COLO829 (cell line): ENCODE measurements at places on chromosomes 5 and 9.
A peak's percentile ranks its signal among the peaks of the same experiment; 100 is the strongest.

DNA sequence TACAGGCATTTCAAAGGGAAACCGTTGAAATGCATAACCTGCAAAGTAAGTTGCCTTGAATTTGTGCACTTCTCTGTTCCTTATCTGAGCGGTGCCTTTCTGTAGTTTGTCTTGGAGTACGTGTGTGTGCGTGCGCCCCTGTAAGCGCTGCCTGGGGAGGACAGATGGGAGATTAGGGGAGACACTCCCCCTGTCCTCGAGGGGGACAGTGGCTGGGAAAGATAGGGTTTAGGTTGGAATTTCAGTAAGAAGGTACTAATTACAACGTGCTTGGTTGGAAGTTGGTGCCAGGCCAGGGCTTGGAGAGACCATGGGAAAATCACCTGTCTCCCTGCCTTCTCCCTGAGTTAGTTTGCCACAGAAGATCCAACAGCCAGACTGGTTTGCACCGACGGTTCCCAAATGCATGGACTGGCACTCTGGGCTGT, 73.2 kb downstream of the PIK3R1 start:
- no peak for DNase-seq

GRCh38 chr9:127021664-127022363, 100.6 kb downstream of the ANGPTL2 start:
- DNase-seq = no peak

DNA sequence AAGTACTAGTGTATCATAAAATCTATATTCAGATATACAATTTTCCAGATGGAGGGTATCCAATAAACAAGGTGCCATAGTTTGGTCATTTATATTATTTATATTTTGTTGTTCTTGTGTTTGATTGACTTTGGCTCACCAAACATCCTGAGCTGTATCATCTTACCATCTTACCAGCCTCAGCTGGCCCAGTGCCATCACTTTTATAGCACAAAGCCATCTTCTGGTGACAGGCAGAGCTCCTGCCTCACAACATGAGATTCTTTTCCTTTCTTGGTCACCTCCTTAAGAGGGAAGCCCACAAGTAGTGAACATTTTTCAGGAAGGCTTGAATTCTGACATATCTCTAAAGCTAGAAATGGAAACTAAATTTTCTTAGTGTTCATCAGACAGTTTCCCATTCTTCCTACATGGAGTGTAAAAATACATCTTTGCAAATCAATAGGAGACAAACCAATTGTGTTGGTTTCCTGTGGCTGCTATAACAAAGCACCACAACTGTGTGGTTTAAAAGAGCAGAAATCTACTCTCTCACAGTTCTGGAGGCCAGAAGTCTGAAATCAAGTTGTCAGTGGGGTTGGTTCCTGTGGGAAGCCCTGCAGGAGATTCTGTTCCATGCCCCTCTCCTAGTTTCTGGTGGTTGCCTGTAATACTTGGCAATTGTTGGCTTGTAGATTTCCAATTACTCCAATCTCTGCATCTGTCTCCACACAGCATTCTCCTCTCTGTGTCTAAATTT, 341.8 kb downstream of the MAN2A1 start:
- no peak for DNase-seq

DNA sequence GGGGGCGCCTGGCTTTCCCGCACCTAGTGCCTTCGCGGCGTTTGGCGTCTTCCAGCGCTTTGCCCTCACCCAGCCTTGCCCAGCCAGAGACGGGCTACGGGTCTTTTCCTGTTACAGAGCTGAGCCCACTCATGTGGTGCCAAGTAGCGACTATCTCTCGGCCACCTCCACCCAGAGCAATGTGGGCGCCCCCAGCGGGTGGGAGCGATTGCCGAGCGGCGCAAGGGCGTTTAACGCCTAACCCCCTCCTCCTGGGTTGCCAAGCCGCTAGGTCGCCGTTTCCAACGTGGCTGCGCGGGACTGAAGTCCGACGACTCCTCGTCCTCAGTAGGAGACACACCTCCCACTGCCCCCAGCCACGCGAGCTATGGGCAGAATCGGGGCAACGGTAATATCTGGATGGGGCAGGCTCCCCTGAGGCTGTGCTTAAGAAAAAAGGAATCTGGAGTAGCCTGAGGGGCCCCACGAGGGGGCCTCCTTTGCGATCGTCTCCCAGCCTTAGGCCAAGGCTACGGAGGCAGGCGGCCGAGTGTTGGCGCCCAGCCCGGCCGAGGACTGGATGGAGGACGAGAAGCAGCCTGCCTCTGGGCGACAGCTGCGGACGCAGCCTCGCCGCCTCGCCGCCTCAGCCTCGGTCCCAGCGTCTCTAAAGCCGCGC, 5.8 kb downstream of the TLX3 start:
- no peak for DNase-seq

- no peak for DNase-seq
Measured at GRCh38 chr5:132283423-132284043, 10.7 kb upstream of the SLC22A4 start.

DNA sequence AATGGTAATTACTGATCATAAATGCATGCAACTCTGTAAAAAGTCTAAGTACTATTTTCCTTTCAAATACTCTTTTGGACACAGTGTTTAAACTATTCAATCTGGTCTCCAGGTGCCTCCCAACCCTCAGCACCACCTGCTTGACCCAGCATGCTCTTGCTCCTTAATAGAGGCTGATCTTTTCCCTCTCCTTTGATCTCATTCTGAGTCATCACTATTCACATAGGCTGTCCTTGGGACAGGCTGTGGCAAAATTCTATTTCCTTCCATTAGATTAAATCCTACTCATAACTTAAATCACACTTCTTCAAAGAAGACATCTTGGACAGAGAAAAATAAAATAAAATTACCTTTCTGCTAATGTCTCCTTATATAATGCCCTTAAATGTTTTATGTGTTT, 199.4 kb upstream of the ST8SIA4 start:
- DNase-seq = peak; percentile 6

DNA sequence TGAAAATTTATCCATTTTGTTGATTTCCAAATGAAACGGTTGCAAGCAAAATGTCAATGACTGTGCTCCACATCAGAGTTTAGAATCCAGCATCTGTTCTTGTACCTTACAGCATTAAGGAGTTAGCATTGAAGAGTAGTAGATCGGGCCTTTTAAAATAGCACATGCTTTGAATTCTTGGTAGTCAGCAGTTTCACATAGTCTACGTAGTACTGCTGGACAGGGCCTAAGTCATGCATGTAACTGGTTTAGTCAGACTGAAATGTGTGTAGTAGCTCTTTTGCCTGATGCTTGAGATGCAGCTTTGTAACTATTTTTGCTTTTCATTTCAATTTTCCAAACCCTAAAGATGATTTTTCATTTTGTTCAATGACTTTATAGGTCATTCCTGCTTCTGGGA, 19.8 kb downstream of the LECT2 start:
- no peak for DNase-seq

DNA sequence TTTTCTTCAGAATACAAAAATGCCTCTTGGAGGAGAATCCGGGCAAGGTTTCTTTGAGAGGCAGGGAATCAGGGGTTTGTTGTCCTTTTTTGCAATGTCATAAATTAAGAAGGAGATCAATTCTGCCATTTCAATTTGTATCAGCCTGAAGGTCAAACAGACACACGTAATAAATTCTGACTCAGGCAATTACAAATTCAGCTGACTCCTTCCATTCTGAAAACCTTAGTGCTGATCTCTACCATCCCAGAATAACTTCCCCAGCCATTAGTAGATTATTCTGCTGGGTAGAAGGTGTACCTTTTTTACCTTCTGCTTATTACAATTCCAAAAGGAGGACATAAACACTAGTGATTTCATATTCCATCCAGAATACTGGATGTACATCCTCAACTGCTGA, 516.6 kb downstream of the AGTPBP1 start:
- no peak for DNase-seq

DNA sequence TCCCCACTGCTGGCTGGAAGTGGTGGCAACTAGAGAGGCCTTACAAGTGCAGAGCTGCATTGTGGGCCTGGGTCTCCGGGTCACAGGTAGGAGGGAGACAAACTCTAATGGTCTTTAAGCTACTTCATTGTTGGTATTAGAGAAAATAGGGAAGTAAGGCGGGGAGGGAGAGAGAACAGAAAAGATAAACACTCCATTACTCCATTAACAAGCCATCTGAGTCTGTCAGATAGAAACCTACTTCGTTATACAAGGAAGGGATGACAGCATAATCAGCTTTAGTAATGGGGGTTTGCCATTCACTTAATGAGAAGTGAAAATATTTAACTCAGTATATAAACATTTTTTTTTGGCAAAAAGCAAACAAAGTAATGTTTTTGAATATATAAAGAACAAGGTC, 107.4 kb downstream of the TLE1 start:
- no peak for DNase-seq

GRCh38 chr5:154485096-154485491, 7.1 kb upstream of the HAND1 start:
- DNase-seq = peak; percentile 25

GRCh38 chr5:153256-153655, 38.0 kb upstream of the LRRC14B start:
- no peak for DNase-seq

DNA sequence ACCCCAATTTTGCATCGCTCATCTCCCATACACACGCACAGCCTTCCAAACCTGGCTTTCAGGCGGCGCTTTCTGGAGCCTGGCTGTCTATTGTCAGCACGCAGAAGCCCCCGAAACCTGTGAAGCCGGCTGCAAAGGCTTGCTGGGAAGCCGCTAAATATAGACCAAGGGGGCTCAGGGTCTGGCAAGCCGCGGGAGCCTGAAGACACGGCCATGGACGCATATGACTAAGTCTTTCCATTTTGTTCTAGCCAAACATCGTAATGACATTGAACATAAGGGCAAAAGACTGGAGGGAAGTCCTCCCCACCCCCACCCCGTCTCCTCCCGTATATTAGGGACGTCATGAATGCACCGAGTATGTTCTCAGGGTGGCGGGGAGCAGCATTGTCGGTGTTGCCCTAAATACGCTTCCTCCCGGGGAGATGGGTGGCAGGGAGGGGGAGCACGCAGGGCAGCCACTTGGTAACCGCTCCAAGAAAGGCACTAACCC, 1.1 kb downstream of the CTNND2 start:
- DNase-seq = no peak

DNA sequence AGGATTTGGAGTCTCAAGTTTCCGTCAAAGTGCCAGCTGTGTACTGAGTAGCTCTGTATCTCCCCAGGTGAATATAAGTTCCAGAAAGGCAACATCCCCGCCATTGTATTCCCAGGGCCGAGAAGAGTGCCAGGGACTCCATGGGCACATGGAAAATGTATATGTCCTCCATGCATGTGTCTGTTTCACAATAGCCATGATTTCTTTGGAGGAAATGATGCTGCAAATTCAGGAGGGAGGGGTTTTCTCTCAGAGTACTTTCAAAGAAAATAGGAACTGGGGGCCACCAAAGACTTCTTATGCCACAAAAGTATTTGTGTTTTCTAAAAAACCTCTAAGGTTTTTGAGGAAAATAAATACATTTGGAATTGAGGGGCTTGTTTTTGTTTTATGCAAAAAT, 524.6 kb downstream of the BNC2 start:
- no peak for DNase-seq

DNA sequence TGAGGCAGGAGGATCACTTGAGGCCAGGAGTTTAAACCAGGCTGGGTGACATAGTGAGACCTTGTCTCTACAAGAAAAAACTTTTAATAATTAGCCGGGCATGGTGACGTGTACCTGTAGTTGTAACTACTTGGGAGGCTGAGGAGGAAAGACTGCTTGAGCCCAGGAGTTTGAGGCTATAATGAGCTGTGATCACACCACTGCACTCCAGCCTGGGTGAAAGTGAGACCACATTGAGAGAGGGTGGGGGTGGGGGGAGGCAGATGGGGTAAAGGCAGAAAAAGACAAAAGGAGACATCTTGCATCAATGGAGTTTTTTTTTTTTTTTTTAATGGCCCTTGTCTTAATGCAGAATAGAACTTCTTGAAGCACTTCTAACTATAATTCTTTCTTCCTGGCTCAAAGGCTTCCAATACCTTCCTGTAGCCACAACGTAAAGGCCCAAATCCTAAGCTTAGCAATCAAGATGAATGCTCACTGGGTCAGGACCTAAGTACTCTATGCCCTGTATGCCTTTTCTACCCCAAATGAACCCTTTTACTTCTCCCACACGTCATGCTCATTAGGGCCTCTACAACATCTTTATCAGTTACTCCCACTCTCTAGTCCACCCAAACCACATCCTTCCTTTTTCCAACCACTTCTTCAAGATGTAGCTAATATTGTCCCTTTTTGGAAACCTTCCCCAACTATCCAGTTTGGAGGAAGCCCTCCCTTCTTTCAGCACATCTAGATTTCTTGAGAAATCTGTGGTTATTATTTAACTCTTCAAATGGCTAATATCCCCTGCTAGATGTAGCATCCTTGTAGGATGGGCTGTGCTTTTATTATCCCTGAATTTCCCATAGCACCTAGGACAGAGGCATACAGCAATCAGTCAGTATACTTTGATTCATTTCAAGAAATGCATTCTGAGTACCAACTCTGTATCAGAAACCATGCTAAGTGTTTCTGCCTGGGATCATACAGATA, 40.8 kb downstream of the CSF2 start:
- no peak for DNase-seq

DNA sequence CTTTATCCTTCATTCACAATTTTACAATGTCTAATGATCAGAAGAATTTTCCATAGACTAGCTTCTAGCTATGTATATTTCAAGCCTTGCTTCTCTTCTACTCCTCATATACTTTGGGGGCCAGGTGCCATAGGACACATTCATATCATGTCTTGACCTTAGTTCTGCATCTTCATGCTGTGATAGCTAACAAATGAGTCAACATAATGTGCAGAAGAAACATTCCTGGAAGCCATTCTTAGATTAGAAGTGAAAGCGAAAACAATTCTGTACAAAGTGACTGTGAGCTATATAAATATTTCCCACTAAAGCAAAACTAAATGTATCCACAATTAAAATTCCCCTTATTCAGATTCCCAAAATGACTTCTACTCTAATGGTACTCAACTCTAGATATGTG, 320.2 kb upstream of the NREP start:
- no peak for DNase-seq

GRCh38 chr5:9538504-9538903, 7.4 kb downstream of the SEMA5A start:
- DNase-seq = no peak

DNA sequence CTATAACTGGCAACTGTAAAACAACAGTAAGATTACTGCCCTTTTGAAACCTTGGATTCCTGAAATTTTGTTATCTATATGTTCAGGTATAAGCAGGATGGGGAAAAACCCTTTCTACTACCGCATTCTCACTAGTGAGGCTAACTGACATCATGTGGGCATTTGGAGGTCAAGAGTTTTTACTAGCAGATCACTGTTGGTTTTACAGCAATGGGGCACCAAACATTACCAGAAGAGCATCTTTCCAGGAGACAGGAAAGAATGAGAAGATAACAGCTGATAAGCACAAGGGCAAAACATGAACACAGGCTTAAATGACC, 20.9 kb upstream of the TTC33 start:
- DNase-seq = no peak

DNA sequence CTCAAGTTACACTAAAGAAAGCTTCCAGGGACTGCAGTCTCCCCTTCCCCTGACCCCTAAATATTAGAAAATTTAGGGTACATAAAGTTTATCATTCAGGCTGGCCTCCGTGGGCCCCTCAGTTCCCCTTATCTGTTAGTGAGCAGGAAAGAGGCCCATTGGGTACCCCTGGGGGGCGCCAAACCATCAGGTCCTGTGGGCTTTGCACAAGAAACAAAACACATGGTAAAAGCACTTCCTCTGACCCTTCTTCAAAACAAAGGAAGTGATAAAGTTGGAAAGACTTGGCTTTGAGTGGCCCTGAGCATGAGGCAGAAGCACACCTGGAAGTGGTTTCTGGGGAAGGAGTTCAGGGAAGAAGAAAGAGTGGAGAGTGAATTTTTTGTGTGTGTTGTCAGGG, 213.0 kb downstream of the SMARCA2 start:
- no peak for DNase-seq

- DNase-seq = no peak
Measured at GRCh38 chr5:55234121-55234700, 803 bp upstream of the CCNO start.
